Activated CD4-positive, alpha-beta memory T cell treated with anti-CD3 and anti-CD28 coated beads for 36 hours (primary cell): ENCODE measurements at places on chromosomes 7 and 10. TPM values are rescaled to one million over a fixed set of nuclear protein-coding genes. Genes with fewer than 3 reads are reported as not detected.
A peak's percentile ranks its signal among the peaks of the same experiment; 100 is the strongest.

DNA sequence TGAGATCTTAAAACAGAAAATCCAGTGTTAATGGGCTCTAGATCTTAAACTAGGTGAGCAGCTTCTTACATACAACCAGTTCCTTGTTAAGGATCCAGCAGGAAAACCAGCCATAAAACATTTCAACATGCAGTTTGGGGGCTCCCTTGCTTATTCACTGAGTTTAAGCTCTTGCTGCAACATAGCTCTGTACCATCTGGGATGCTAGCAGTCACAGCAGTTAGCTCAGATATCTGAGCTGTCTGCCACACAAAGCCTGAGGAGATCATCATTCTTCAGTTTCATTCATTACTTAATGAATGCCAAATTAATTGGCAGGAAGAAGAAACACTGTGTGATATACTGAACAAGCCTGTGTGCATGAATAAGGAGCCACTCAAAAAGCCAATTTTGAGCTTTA is 62.8 kb downstream of the PODXL start:
- no peak for DNase-seq
- H3K4me3 ChIP-seq, result no peak overlapping the region
- no peaks in the 10 kb centered on the region for H3K27me3 ChIP-seq
- peaks cover 2% of the 10 kb centered on the region for H3K36me3 ChIP-seq
- no peaks in the 10 kb centered on the region for H3K4me1 ChIP-seq
- H3K27ac ChIP-seq, result no peak overlapping the region

DNA sequence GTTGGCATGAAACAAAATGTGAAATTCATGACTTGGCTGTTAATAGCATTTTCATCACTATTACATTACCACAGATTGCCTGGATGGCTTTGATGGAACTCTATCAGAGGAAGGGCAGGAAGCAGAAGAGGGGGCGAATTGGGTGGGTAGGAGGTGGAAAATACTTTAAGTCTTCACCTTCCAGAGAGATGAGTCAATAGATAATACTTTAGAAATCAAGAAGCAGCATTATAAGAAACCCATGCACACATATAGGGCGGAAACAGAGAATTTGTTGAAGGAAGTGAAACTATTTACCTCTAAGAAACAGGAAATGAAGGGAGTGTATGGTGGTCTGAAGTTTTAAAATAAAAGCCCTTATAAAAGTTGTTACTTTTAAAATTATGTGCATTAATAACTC is 152.1 kb upstream of the TARP start:
- peaks cover 39% of the 10 kb centered on the region for H3K4me1 ChIP-seq
- DNase-seq, result no peak
- H3K27ac ChIP-seq, result no peak overlapping the region
- H3K27me3 ChIP-seq, result no peaks in the 10 kb centered on the region

- peak; percentile 79 for DNase-seq
- no peak overlapping the region for H3K4me3 ChIP-seq
- H3K27ac ChIP-seq, result no peak overlapping the region
- peaks cover 5% of the 10 kb centered on the region for H3K27me3 ChIP-seq
- no peaks in the 10 kb centered on the region for H3K4me1 ChIP-seq
Measured at GRCh38 chr10:47340608-47341170, 7.5 kb upstream of the RBP3 start.

GRCh38 chr10:53361281-53361680 is 588.7 kb upstream of the MBL2 start:
- H3K4me1 ChIP-seq, result no peaks in the 10 kb centered on the region
- no peak for DNase-seq
- no peaks in the 10 kb centered on the region for H3K36me3 ChIP-seq
- no peaks in the 10 kb centered on the region for H3K27me3 ChIP-seq

DNA sequence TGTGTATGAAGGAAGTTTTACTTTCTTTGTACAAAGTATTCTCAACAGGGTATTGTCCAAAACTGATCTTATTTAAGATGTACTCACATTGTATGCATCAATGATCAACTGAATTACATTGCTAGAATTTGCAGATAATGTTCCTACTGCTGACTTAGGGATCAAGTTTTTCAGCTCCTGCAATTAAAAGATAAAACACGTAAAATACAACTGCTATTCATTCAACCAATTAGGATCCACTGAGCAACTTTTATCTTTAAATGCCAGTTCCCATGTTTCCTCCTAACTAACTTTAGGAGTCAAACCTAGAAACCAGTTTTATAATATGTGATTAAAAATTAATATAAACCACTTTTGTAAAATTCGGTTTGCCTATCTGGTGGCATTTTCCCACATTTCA is 35.9 kb downstream of the ITGB1 start:
- peaks cover 56% of the 10 kb centered on the region for H3K36me3 ChIP-seq
- H3K4me3 ChIP-seq, result no peak overlapping the region
- no peaks in the 10 kb centered on the region for H3K27me3 ChIP-seq

DNA sequence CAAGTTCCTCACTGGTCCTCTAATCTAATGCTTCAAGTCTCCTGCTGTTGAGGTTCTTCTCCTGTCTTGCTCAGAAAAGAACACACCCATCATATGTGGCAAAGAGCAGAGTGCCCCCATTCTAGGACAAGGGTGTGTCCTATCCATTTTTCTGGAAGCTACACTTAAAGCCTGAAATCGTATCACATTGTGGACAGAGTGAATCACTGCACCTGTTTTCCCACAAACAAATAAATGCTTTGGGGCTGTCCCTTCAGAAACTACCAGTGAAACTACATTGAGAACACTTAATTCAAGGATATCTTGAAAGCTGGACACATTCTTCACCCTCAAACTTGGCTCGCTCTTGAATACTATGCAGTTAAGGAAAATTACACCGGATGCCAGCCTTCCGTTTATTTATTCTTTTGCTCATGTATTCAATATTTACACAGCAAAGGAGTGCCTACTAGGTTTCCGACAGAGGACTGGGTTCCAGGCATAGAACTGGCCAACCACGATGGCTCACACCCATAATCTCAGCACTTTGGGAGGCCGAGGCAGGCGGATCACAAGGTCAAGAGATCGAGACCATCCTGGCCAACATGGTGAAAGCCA is 473.0 kb downstream of the GALNT17 start:
- no peaks in the 10 kb centered on the region for H3K4me1 ChIP-seq
- no peaks in the 10 kb centered on the region for H3K27me3 ChIP-seq

GRCh38 chr10:14748441-14748840 is 26.3 kb downstream of the FAM107B start:
- DNase-seq, result no peak
- H3K4me1 ChIP-seq, result peaks cover 2% of the 10 kb centered on the region
- no peaks in the 10 kb centered on the region for H3K36me3 ChIP-seq
- no peaks in the 10 kb centered on the region for H3K27me3 ChIP-seq
- H3K27ac ChIP-seq, result no peak overlapping the region

Gene FAM149B1
- 12.8 TPM for total RNA-seq

DNA sequence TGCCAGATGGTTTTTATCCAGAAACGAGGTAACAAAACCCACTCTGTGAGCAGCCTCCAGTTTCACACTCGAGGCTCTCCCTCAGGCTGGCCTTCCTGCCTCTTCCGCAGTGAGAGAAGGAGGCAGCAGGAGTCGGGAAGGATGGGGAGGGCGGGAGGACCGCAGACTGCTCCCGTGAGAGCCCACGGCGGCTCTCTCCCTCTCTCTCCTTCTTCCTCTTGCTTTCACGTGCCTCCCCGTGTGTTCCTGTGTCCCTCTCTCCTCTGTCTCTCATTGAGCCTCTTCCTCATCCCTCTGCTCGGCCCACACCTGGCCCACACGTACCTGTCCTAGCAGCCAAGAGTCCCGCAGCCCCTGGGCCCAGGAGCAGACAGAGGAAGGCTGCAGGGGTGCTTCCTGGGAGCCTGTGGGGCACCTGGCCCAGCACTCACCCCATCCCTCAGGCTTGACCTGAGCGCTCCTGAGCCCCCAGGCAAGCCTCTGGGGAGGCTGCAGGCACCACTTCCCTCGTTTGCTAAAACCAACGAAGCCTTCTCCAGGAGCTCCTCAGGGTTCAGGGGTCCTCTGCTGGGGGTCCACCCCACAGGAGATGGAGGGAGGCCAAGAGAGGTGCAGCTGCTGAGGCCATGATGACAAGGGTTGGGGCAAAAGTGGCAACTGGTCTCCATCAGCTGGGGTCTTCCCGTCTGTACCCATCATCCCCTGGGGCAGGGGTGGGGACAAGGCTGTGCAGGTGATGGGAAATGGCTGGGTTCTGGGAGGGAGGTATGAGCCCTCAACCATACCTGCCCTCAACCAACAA is 13.6 kb downstream of the SPOCK2 start:
- H3K27me3 ChIP-seq, result no peaks in the 10 kb centered on the region
- H3K27ac ChIP-seq, result peak overlapping the region; percentile 84
- no peak for DNase-seq
- peaks cover 64% of the 10 kb centered on the region for H3K4me1 ChIP-seq

DNA sequence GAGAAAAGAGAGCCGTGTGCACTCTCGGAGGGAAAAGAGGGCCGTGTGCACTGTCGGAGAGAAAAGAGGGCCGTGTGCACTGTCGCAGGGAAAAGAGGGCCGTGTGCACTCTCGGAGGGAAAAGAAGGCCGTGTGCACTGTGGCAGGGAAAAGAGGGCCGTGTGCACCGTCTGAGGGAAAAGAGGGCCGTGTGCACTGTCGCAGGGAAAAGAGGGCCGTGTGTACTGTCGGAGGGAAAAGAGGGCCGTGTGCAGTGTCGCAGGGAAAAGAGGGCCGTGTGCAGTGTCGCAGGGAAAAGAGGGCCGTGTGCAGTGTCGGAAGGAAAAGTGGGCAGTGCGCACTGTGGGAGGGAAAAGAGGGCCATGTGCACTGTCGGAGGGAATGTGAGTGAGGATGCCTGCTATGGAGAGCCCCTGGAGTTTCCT is 188.7 kb downstream of the DNAJB6 start:
- H3K4me1 ChIP-seq, result no peaks in the 10 kb centered on the region
- no peaks in the 10 kb centered on the region for H3K36me3 ChIP-seq
- peaks cover 2% of the 10 kb centered on the region for H3K27me3 ChIP-seq

GRCh38 chr10:88809621-88810020 is 7.1 kb downstream of the LIPM start:
- DNase-seq, result no peak
- no peak overlapping the region for H3K27ac ChIP-seq
- no peak overlapping the region for H3K4me3 ChIP-seq
- H3K36me3 ChIP-seq, result no peaks in the 10 kb centered on the region
- H3K27me3 ChIP-seq, result no peaks in the 10 kb centered on the region
- peaks cover 10% of the 10 kb centered on the region for H3K4me1 ChIP-seq

Gene LRRC4
- 0.74 TPM for total RNA-seq

Gene OLAH
- total RNA-seq, result 0.31 TPM

DNA sequence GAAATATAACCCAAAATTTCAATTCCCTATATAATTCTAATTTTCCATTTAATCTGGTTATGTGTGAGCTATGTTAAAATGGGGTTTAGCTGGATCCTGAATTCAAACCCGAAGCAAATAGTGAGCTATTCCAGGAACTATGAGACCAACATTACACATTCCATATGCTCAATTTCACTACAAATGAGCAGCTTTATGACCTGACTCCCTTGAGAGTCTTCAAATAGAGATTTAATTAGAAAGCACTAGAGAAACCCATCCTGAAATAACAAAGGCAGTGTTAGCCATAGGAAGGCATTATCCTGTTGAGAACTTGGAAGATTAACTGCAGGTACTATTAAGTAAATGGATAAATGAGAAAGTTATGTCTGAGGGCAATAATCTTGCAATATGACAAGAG is 890.0 kb downstream of the GRM8 start:
- H3K27me3 ChIP-seq, result no peaks in the 10 kb centered on the region
- H3K27ac ChIP-seq, result no peak overlapping the region
- no peak overlapping the region for H3K4me3 ChIP-seq
- H3K4me1 ChIP-seq, result no peaks in the 10 kb centered on the region

Gene SCIN
- 0.12 TPM for total RNA-seq

Gene IGF2BP3
- 0.24 TPM for total RNA-seq

Gene IKZF1
- 216 TPM for total RNA-seq

- H3K4me3 ChIP-seq, result no peak overlapping the region
- H3K4me1 ChIP-seq, result no peaks in the 10 kb centered on the region
- H3K27ac ChIP-seq, result no peak overlapping the region
- no peaks in the 10 kb centered on the region for H3K36me3 ChIP-seq
- H3K27me3 ChIP-seq, result no peaks in the 10 kb centered on the region
Measured at GRCh38 chr7:115779561-115779960, 251.0 kb downstream of the TFEC start.

- no peaks in the 10 kb centered on the region for H3K4me1 ChIP-seq
- DNase-seq, result no peak
- no peak overlapping the region for H3K4me3 ChIP-seq
Measured at GRCh38 chr10:53690524-53691240, 918.1 kb upstream of the MBL2 start.

Gene PALD1
- total RNA-seq, result 0.48 TPM

Gene ANKRD61
- total RNA-seq, result 0.17 TPM

DNA sequence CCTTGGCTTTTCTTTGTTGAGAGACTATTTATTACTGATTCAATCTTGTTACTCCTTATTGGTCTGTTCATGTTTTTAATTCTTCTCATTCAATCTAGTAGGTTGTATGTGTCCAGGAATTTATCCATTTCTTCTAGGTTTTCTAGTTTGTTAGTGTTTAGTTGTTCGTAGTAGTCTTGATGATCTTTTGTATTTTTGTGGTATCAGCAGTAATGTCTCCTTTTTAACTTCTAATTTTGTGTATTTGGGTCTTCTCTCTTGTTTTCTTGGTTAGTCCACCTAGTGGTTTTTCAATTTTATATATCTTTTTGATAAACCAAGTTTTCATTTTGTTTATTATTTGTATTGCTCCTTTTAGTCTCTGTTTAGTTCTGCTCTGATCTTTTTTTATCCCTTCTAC is 546.9 kb upstream of the TPK1 start:
- H3K27me3 ChIP-seq, result no peaks in the 10 kb centered on the region
- H3K27ac ChIP-seq, result no peak overlapping the region
- no peak overlapping the region for H3K4me3 ChIP-seq

Gene EBLN1
- not detected for total RNA-seq

- H3K4me1 ChIP-seq, result no peaks in the 10 kb centered on the region
- H3K27me3 ChIP-seq, result peaks cover 4% of the 10 kb centered on the region
- no peak for DNase-seq
- no peak overlapping the region for H3K27ac ChIP-seq
- H3K36me3 ChIP-seq, result no peaks in the 10 kb centered on the region
Measured at GRCh38 chr10:34609287-34609940, 205.7 kb downstream of the PARD3 start.
